Activated naive CD8-positive, alpha-beta T cell treated with anti-CD3 and anti-CD28 coated beads, Interleukin-2, amount 10 ng/mL, durations not matched to agents 7 days and 5 days (primary cell): ENCODE measurements at places on chromosomes 2 and 18. TPM values are rescaled to one million over a fixed set of nuclear protein-coding genes. Genes with fewer than 3 reads are reported as not detected.

GRCh38 chr18:54440292-54440691, 82.6 kb downstream of the C18orf54 start:
- no peak overlapping the region for H3K4me3 ChIP-seq
- H3K36me3 ChIP-seq: no peaks in the 10 kb centered on the region
- H3K27ac ChIP-seq: no peak overlapping the region

DNA sequence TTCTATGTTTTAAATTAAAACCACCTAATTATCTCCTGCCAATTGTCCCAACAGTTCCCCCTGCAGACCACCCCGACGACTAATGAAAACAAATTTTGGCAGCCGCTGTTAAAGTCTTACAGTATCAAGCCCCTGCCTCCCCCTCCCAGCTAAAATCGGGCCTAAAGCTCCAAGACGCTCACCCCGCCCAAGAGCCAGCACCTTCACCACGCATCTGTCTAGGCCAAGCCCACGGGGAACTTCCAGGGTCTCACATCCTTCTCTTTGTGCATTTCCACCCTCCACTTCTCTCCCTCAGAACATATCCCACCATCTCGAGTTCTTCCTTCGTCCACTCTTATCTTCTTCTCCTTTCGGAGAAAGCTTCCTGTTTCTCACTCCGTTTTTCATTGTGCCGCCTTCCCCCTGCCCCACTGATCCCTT, 445 bp downstream of the PRPF40A start:
- peaks cover 23% of the 10 kb centered on the region for H3K36me3 ChIP-seq
- H3K4me1 ChIP-seq: peaks cover 32% of the 10 kb centered on the region
- no peaks in the 10 kb centered on the region for H3K27me3 ChIP-seq

GRCh38 chr2:178101321-178102079, 10.7 kb upstream of the RBM45 start:
- no peaks in the 10 kb centered on the region for H3K4me1 ChIP-seq
- H3K27me3 ChIP-seq: peaks cover 4% of the 10 kb centered on the region
- no peak overlapping the region for H3K27ac ChIP-seq
- DNase-seq: no peak

GRCh38 chr2:82055846-82056245, 1751.3 kb upstream of the LRRTM1 start:
- no peaks in the 10 kb centered on the region for H3K4me1 ChIP-seq
- no peaks in the 10 kb centered on the region for H3K27me3 ChIP-seq
- H3K4me3 ChIP-seq: no peak overlapping the region

DNA sequence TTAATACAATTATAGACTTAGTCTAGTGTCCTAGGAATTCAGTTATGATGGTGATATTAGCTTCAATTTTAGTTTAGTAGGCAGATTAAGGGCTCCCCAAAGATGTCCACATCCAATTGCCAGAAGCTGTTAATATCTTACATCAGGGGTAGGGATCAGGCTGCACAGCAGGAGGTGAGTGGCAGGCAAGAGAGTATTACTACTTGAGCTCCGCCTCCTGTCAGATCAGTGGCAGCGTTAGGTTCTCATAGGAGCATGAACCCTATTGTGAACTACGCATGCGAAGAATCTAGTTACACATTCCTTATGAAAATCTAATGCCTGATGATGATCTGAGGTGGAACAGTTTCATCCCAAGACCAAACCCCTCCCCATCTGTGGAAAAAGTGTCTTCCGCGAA, 54.9 kb downstream of the NYAP2 start:
- H3K4me3 ChIP-seq: no peak overlapping the region
- H3K4me1 ChIP-seq: no peaks in the 10 kb centered on the region
- no peaks in the 10 kb centered on the region for H3K36me3 ChIP-seq
- peaks cover 3% of the 10 kb centered on the region for H3K27me3 ChIP-seq
- DNase-seq: no peak

GRCh38 chr2:156331572-156332283, 793 bp downstream of the NR4A2 start:
- peak overlapping the region; percentile 81 for H3K27ac ChIP-seq
- H3K27me3 ChIP-seq: peaks cover 27% of the 10 kb centered on the region
- peaks cover 39% of the 10 kb centered on the region for H3K4me1 ChIP-seq
- DNase-seq: peak; percentile 50

DNA sequence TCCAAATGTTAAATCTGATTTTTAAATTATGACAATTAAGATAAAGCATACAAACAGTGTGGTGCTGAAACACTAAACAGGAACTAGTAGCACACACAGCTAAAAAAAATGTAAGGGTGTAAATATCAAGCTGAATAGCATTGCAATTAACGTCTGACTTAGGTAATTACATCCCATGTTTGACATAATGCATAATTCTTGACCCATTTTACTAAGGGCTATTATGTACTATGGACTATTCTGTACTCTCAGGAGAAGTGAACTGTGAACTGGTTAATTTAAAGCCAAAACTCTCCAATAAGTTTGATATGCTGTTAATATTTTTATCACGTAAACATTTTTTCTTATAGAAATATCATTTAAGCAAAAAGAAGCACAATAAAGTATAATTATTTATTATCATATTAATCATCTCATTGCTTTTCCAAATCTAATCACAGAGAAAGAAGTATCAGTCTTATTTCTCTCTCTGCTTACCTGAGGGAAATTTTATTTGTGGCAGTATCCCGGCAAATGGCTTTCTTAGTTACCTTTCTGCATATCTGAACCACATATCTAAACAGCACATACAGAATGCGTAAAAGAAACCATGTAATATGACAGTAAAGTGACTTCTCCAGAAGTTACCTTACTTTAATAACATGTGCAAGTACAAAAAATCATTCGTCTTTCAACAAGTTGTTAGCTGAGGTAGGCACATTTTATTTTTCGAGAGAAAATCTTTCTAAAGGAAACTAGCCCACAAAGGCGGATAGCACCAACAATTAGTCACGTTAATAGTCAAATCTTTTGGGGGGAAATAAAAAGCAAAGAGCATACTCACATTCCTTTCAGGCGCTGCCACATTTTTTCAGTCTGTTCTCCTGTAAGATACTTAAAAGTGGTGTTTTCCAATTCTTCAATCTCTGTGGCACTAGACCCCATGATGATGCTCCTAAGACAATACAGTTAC, 94.9 kb upstream of the PDE1A start:
- no peaks in the 10 kb centered on the region for H3K4me1 ChIP-seq
- H3K27ac ChIP-seq: no peak overlapping the region
- no peaks in the 10 kb centered on the region for H3K36me3 ChIP-seq
- H3K27me3 ChIP-seq: peaks cover 4% of the 10 kb centered on the region
- no peak overlapping the region for H3K4me3 ChIP-seq

DNA sequence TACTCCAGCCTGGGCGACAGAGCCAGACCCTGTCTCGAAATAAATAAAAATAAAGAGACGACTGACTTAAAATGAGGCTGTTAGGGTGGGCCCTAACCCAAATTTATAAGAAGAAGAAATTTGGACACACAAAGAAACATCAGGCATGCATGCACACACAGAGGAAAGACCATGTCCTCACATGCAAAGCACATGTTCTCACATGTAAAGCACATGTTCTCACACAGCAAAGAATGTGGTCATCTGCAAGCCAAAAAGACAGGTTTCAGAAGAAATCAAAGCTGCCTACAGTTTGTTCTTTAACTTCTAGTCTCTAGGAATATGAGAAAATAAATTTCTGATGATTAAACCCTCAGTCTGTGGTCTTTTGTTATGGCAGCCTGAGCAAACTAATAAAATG, 132.3 kb upstream of the CRIM1 start:
- no peaks in the 10 kb centered on the region for H3K4me1 ChIP-seq
- H3K4me3 ChIP-seq: no peak overlapping the region
- no peak overlapping the region for H3K27ac ChIP-seq
- no peak for DNase-seq
- peaks cover 4% of the 10 kb centered on the region for H3K36me3 ChIP-seq
- H3K27me3 ChIP-seq: peaks cover 2% of the 10 kb centered on the region

GRCh38 chr2:60473546-60473945, 79.9 kb downstream of the BCL11A start:
- H3K4me1 ChIP-seq: peaks cover 2% of the 10 kb centered on the region
- DNase-seq: no peak
- peaks cover 6% of the 10 kb centered on the region for H3K27me3 ChIP-seq
- H3K36me3 ChIP-seq: no peaks in the 10 kb centered on the region
- H3K27ac ChIP-seq: no peak overlapping the region

DNA sequence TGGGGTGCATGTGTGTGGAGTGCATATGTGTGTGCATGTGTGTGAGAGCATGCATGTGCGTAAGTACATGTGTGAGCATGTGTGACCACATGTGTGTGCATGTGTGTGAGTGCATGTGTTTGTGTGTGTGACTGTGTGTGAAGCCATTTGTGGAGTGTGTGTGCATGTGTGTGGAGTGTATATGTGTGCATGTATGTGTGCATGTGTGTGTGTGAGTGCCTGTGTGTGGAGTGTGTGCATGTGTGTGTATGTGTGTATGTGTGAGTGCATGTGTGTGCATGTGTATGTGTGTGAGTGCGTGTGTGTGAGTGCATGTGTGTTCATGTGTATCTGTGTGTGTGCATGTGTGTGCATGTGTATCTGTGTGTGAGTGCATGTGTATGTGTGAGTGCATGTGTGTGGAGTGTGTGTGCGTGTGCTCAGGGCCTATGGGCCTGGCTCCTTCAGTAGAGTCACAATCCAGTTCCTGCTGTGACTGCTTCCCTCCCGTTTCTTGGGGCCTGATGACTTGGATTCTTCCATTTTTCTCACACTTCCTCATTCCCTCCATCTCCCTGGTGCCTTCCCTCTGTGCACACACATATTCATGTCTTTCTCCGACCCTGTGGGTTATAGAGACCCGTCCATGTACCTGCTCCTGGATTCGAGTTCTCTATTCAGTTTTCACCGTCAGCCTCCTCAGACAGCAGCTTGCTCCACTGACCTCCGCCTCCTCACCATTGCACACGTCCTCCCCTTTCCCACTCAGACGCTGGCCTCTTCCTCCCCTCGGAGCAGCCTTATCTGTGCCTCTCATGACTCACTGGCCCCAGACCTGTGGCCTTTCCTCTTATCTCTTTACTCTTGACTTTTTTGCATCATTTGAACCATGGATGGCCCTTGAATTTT, 25.2 kb downstream of the TOGARAM2 start:
- DNase-seq: no peak
- H3K4me3 ChIP-seq: no peak overlapping the region
- peaks cover 30% of the 10 kb centered on the region for H3K4me1 ChIP-seq
- H3K36me3 ChIP-seq: no peaks in the 10 kb centered on the region

- H3K27ac ChIP-seq: peak overlapping the region; percentile 98
- H3K4me1 ChIP-seq: peaks cover 25% of the 10 kb centered on the region
- H3K27me3 ChIP-seq: no peaks in the 10 kb centered on the region
- peak overlapping the region; percentile 99 for H3K4me3 ChIP-seq
- DNase-seq: peak; percentile 38
Measured at GRCh38 chr2:229920011-229920641, 1.7 kb downstream of the TRIP12 start.

DNA sequence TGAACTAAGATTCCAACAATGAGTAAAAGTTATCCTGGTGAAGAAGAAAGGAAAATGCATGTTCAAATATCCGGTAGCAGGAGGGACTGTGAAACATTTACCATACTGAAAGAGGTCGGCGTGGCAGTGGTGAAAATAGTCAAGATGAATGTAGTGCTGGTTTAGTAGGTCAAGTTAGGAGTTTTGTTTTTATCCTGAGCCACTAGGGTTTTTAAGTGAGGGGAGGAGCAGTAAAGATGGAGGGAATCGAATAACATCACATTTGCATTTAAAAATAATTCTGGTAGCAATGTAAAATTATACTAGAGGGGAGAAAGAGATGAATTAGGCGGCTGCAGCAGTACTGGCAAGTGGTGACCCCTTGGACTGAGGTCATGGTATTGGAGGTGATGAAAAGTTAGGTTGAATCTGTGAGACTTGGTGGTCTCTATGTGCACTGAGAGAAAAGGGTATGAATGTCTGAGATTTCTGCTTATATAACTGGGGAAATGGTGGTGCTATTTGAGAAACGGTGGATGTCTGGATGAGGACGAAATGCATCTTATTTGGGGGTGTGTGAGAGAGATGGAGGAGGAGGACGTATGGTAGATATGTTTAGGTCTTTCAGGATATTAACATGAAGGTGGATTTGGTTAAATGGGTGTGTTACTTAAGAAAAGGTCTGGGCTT, 5.9 kb downstream of the VAPA start:
- H3K4me3 ChIP-seq: no peak overlapping the region
- peaks cover 30% of the 10 kb centered on the region for H3K4me1 ChIP-seq
- H3K27ac ChIP-seq: no peak overlapping the region
- H3K27me3 ChIP-seq: no peaks in the 10 kb centered on the region
- H3K36me3 ChIP-seq: peaks cover 4% of the 10 kb centered on the region

The GKN2 gene
- total RNA-seq: not detected

The LRP1B gene
- not detected for total RNA-seq

The GALR1 gene
- not detected for total RNA-seq

The IL1R1 gene
- total RNA-seq: 0.11 TPM

The ARHGEF4 gene
- 3.7 TPM for total RNA-seq

The ANKRD30BL gene
- not detected for total RNA-seq

The UPP2 gene
- not detected for total RNA-seq

The PROKR1 gene
- total RNA-seq: not detected
